Hematopoietic multipotent progenitor cell treated with erythropoietin and hydrocortisone succinate and interleukin-3 and kit ligand, for 6 days (in vitro differentiated cells): ENCODE measurements at places on chromosomes 3 and 15.

DNA sequence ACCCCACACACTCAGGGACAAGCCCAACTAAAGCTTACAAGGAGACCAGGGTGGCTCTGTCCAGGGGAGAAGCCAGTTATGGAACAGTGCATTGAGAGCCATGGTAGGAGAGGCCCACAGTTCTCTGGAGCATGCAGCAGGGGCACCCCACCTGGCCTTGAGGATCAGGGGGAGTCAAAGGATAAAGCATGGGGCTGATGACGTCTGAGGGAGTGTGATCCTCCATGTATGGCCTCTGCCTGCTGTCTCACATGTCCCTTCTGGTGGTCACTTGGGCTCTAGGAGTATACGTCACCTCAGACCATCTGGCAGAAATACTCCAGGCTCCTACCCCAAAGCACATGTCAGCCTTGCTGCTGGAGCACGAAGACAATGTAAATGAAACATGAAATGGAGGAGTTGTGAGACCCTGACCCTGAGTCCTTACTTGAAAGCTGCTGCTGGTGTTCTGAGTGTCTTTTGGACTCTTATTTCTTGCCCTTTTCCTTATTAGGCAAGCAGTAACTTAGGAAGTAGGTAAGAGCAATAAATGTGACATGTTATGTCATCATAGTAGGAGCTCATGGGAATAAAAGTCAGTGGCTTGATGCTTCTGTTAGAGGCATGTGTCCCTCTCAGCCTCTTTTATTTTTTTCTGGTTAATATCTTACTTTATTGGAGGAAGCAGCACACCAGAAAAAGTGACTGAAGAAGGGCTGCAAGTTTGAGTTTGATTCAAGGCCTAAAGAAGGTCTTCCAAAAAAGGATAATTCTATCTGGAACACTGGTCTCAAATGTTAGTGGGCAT, 15.5 kb downstream of the SRPRB start:
- DNase-seq, result no peak

GRCh38 chr15:60777558-60777957, 298.6 kb upstream of the ICE2 start:
- no peak for DNase-seq

GRCh38 chr3:21509731-21510470, 241.1 kb downstream of the ZNF385D start:
- peak; percentile 21 for DNase-seq

DNA sequence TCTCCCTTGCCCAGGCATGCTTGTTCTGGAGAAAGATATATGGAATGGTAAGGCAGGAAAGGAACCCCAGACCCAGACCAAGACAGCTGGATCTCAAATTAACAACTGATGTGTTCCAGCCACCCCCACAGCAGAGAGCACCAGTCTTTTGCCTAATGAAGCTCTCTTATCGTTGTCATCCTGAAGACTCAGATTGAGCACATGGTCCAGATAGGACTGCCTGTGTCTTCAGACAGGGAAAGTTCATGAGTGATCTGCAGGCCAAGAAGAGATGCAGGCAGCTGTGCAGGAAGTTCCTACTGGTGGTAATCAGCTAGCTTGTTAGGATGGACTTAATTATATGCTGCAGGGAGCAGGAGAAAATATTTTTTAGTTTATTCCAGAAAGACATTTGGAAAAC, 53.3 kb downstream of the PPP2R3A start:
- no peak for DNase-seq

DNA sequence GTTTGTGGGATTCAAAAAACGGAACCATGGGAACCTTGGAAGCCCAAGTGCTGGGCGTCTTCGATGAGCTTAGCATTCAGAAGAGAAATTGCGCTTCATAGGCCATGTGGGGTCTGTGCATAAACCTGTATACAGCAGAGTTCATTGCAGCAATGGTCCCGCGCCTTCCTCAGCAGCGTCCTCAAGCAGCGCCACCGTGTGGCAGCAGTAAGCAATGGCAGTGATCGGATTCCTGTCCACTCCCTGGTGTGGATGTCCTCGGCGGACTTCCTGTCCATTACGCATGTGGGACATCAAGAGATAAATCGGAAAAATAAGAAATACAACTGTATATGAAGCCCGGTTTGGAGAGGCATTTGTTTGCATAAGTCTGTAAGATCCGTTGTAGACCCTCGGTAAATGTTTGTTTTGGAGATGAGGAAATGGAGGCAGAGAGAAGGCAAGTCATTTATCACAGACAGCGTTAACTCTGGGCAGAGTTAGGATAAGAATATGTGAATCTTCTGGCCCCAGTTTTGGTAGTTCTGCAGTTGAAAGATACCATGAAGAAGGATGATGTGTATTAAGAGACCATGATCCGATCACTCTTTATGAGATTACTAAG, 57.7 kb downstream of the CNTN4 start:
- DNase-seq, result peak; percentile 29

- DNase-seq, result peak; percentile 84
Measured at GRCh38 chr15:33309602-33310276, 1.0 kb upstream of the RYR3 start.

DNA sequence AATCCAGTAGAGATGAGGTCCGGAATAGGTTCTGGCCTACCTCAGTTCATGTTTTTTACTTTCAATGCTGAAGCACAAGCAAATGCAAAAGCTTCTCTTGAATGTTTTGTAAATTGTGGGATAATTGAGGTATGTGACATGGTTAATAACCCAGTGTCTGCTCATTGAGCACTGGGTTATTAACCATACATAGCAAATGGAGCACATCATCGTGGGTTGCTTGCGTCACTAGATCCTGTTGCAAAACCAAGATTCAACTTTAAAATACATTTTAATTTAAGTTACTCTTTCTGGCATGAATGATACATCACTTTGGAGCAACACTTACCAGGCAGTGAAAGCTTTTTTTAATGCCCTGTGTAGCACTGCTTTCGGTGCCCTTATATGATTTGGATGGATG, 165.6 kb downstream of the IGF1R start:
- DNase-seq, result no peak

DNA sequence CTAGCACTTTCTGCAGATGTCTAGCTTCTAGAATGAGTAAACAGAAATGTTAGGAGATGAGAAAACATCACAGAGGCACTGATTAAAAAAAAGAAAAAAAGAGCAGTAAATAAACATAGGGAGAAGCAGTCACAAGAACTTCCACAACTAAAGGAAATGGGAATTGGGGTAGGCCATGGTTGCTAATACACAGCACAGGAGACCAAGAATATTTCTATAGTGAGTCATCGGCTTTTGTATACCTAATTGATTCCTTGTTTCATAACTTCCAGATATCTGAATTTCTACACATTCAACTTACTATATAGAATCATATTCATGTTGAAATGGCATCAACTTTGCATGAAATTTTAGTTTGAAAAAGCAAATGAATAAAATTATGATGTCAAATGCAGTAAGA, 47.3 kb upstream of the TCF12 start:
- no peak for DNase-seq

- no peak for DNase-seq
Measured at GRCh38 chr15:80028937-80029336, 30.5 kb upstream of the ZFAND6 start.

DNA sequence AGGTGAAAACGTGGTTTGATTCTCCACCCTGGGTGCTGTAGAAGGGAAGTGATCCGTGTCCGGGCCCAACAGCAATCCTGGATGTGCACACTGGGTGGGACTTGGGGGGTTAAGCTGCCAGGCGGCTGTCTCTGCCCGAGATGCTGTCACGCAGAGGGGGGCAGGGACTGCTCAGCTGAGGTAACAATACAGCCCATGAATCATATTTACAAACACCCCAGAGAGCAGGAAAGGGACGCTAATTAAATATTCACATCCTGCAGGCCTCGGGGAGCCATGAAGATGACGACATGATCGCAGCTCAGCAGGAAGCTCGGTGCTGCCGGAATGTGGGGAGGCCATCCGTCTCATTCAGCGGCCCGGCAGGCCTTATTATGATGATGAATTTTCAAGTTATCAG, 17.9 kb upstream of the CRABP1 start:
- DNase-seq, result no peak

DNA sequence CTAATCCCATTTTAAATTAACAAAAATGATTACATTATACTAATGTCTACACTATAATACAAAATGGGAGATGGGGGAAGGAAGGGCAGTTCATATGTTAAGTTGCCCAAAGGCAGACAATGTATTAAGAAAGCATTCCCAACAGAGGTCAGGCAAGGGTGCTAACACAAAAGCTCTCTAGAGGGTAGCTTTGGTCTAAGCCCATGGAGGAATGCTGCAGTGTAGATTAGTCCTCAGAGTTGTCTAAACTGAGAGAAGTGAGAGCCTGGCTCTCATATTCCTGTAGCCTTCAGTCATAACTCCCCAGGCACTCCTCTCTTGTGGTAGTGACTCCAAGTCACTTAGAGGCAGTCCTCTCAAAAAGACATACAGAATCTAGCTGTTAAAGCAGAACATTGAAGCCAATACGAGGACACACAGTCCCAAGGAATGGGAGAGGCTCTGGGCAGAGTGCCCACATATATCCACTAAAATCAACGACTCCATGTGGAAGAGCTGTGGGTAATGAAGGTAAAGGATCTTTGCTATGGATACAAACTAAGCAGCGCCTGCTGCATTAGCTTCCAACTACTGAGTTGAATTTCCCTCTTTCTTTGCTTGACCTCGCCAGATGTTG, 14.5 kb downstream of the NEK10 start:
- DNase-seq, result no peak

GRCh38 chr3:119352863-119353527, 58.8 kb downstream of the ARHGAP31 start:
- DNase-seq, result peak; percentile 68

- DNase-seq, result no peak
Measured at GRCh38 chr15:66172324-66172980, 81.1 kb downstream of the MEGF11 start.

DNA sequence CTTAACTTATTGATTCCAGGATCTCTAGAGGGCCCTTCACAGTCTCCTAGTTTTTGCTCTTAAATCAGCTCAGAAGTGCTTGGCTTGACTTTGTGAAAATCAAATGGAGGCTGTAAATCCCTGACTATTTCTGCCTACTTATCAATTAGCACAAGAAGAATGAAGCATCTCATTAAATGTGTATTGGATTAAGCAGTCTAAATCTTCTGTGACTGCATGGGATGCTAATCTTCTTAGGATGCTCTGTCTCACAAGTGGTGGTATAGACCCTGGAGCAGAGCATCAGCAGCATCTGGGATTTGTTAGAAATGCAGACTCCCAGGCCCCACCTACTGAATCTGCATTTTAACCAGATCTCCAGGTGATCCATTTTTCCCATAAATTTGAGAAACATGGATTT, 488.7 kb downstream of the AGBL1 start:
- no peak for DNase-seq

DNA sequence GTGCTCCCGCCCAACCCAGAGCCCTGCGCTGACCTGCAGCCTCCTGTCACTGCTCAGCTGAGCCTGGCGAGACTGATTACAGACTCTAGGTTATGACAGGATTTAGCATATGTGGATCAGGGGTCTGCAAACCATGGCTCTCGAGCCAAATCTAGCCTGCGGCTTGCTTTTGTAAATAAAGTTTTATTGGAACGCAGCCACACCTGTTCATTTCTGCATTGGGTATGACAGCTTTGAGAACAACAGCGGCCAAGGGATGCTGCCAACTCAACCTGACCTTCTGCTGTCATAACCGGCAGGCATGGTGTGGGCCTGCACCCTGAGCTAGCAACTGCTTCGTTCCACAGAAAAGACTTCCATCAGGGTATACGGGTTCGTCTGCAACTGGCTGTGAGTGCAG, 50.5 kb upstream of the IQSEC1 start:
- DNase-seq, result no peak

DNA sequence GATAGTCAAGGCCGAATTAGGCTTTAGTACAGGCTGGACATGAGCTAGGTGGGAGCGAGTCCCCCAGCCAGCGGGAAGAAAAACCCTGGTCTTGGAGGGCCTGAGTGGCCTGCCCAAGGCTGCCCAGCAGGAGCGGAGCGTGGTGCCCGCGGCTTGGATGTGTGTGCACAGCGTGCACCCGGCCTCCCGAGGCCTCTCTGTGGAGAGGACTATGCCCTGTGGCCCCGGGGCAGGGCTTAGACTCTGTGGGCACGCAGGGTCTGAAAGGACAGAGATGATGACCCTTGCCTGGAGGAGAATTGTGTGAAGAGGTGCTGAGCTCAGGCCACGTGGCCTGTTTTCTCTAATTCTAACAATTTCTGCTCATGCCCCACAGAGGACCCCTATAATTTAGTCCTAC, 124.6 kb upstream of the IQSEC1 start:
- DNase-seq, result no peak

DNA sequence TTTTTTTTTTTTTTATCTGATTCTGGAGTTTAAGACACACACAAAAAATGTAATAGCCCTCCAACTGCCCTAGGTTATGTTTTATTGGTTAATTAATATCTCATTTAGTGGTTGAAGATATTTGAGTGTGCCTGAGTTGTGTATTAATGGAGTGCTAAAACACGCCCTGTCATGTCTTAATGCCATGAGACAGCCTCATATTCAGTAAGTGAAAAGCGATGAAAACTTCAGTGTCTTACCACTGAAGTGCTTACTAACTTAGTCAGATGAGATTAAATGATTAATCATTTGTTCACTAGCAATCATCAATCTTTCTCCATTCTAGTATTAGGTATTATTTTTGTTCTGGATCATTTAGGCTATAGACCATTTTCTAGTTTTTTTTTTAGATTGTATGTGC, 544.7 kb upstream of the ROBO2 start:
- DNase-seq, result no peak

- no peak for DNase-seq
Measured at GRCh38 chr3:119170821-119171220, 2.6 kb upstream of the UPK1B start.

GRCh38 chr15:87245592-87245991, 1010.9 kb downstream of the NTRK3 start:
- no peak for DNase-seq
